ENCODE measurements at places on chromosomes 1 and 21.
A peak's percentile ranks its signal among the peaks of the same experiment; 100 is the strongest.

DNA sequence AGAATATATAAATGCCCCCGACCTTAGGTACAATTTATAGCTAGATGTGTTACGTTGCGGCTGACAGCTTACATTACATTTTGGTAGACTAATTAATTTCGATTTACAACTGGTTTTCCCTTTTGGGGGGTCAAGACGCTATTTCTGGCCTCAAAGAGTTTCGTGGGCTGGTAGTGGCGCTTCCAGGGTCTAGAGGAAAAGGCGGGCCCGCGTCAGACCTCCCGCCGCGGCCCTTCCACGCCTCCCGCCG lies 391 bp downstream of the IFT25 start:
- DNase-seq, result no peak

DNA sequence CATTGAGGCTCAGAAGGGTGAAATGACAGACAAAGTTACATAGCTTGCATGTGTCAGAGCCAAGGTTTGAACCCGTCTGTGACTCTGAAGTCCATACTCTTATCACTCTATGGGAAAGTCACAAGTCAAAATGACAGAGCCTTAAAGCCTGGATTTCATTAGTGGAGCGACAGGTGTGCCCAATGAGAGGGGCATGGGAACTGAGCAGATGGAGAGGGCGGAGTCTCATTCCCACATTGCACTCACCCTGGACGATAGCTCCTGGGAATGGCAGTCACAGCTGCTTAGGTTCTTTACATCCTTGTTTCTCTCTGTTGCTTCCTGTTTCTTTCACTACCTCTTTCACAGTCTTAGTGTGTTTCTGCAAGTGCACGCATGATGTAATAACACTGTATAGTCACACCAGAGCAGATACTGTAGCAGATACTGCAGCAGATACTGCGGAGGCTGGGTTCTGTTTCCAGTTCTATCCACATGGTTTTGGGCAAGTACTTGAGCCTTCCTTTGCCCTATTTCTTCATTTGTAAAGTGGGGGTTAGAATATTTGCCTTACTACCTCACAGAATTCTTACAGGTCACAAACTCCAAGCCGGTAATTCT lies 127.2 kb downstream of the ZSCAN20 start:
- no peak for DNase-seq

DNA sequence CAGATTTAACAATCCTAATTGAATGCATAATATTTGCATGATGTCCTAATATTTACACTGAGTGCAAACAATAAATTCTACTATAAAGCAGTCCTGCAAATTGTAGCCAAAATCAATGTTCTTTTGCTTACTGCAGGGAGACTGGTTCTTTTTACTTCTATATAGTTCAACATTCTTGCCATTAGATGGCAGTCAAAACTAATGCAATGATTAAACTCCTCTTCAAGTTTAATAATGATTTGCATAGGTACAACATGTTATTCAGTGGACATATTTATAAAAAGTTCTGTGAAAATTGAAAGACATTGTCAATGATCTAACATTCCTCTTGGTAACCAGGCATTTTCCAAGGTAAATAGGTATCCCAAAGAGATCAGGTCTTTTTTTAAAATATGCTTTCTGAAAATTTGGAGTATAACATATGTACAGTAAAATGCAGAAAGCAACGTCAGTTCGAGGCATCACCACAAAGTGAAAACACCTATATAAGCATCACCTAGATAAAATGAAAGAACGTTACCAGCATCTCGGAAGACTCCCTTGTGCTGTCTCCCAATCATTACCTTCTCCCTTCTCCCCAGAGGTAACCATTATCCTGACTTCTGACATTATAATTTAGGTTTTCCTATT lies 9.8 kb upstream of the FNBP1L start:
- peak; percentile 54 for DNase-seq

DNA sequence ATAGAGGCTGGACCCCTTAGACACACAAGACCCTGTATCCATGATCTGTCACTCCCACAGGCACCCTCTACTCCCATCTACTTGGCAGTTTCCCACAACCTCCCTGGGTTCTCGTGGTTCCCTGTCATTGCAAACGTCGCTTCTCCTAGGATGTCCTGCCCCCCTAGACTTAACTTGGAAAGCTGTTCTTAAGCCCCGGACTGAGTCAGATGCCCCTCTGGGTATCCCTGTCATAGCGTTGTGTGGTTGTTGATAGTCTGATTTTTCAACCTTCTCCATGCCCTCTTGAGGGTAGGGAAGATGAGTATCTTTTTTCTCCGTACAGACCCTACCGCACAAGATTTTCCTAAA lies 11.8 kb downstream of the RCC1 start:
- no peak for DNase-seq

GRCh38 chr1:28088168-28088961 lies at the start of gene EYA3:
Gene EYA3, minus strand, starts transcription at chr1:28088610. Its CDS starts 30,584 bp downstream, at chr1:28058026.
- DNase-seq, result peak; percentile 98

GRCh38 chr1:116368241-116368640 lies 4.8 kb upstream of the ATP1A1 start:
- DNase-seq, result no peak

- DNase-seq, result no peak
Measured at GRCh38 chr1:180119837-180120236, 34.8 kb upstream of the QSOX1 start.

GRCh38 chr1:64393790-64394189 lies 76.1 kb upstream of the CACHD1 start:
- DNase-seq, result no peak

GRCh38 chr1:171753685-171754352 lies 12.0 kb upstream of the VAMP4 start:
- no peak for DNase-seq

DNA sequence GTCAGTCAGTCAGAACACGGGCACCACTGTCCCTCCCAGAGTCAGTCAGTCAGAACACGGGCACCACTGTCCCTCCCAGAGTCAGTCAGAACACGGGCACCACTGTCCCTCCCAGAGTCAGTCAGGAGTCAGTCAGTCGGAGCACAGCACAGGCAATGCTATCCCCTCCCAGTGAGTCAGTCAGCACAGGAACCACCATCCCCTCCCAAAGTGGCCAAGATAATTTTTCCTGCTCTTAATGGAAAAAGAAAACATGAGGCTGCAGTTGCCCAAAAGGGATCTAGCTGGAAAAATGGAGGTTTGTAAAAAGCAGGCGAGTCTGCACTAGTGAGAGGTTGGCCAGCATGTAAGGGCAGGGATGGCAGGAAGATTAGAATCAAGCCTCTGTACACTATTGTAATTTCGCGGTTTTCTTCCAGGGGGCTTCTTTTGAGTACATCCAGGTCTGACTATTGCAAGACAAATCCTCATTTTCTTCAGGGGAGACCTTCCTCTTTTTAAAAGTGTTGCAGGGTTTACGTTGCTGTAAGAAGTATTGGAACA lies 213.8 kb downstream of the SIPA1L2 start:
- DNase-seq, result no peak

DNA sequence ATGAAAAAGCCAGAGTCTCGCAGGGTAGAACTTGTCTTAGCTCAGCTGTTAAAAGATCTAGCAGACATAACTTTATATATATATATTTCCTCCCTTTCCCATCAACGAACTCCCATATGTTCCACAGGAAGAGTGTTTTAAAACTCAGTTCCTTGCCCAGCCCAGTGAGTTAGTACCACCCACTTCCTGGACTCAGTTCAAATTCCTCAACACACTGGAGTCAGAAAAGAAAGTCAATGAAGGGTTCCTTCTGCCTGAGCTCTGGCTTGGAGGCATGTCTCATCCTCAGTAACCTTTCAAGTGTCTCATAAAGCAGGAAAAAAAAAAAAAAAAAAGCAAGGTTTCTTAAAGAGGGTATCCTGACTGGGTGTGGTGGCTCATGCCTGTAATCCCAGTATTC lies 15.6 kb downstream of the TPM3 start:
- no peak for DNase-seq

DNA sequence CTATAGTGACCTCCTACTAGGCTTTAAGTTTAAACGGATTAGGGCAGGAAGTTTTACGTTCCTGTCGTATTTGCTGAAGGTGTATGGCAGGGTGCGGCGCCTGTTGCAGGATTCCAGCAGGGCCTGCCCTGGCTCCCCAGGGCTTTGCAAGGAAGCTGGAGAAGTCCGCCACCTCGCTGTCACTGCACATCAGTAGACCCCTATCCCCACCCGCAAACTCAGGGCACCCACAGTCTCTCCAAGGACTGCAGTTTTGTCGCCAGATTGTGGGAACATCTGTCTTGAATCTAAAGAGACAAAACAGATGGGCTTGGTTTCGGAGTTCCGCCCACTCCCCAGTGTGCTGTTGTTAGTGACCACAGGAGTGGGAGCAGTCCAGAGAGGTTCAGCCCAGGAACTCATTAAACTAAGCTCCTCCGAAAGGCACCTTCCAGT lies 110.8 kb downstream of the CDC7 start:
- no peak for DNase-seq

- peak; percentile 82 for DNase-seq
Measured at GRCh38 chr1:52033190-52034049, at the start of gene KTI12. Gene KTI12, minus strand, starts transcription at chr1:52033810. Its CDS starts 49 bp downstream, at chr1:52033761.

DNA sequence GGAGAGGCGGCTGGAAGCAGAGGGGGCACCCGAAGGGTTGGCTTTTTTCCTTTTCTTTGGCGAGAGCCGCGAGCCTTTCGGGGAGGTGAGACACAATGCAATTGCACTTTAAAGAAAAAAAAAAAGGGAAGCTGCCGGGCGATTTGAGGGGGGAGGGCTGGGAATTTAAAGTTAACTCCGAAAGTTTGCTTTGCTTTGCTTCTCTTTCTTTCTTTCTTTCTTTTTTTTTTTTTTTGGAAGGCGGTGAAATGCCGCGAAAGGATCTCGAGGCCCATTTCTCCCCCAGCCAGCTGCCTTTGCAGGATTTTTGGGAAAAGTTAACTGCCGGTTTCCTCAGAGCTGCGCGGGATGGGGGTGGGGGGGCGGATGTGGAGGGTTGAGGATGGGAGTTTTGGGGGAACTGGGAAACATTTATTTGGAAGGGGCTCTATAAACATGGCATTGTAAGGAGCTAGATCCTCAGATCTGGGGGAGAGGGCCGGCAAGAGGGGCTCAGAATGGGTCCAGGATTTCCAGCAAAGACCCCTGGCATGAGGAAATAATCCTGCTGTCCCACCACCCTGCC lies 997 bp downstream of the ZNF362 start:
- DNase-seq, result no peak

- DNase-seq, result no peak
Measured at GRCh38 chr1:203601716-203602309, 24.8 kb upstream of the ATP2B4 start.

GRCh38 chr1:57470036-57470435 lies 46.2 kb upstream of the DAB1 start:
- no peak for DNase-seq

DNA sequence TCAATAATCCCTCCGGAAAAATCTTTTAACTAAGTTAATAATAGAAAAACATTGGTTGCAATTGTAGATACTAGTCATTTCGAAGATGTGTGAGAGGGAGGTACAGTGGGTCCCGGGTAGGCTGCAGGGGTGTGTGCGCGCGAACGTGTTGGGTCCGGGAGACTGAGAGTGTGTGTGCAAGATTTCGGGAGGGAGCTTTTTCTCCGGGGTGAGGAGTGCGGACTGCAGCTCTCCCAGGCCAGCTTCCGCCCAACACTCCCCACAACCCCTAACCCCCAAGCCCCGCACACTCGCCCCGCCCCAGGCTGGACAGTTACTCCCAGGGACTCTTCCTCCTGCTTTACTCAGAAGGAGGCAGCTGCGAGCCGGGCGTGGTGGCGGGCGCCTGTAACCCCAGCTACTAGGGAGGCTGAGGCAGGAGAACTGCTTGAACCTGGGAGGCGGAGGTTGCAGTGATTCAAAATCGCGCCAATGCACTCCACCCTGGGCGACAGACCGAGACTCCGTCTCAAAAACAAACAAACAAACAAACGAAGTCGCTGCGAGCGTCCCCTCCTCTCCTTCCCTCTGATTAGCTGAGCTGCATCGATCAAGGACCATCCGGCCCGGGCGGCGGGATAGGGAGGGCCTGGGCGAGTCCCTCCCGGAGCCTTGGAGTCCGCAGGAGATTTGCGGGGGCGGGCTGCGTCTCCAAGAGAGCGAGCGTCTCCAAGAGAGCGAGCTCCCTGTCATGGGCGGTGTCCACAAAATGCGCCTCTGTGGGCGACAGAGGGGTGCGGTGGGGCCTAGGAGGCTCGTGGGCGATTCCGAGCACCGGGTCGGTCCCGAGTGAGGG lies 28.3 kb upstream of the PPM1J start:
- DNase-seq, result no peak

DNA sequence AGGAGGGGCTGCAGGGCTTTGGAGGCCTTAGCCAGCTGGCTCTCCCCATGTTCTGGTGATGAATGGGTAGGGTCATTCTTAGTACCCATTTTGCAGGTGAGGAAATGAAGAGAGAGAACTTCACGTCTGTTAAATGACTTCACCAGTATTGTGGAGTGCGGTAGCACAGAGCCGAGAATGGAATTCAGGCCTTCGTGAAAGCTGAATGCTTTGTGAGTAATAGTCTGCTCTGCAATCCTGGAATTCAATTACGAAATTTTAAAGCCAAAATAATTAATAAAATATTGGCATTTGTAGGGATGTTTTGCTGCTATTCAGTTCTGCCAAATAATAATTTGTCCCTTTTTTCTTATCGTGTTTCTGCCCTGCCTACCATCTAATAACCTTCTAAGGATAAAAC lies 197.7 kb downstream of the GREM2 start:
- no peak for DNase-seq

- no peak for DNase-seq
Measured at GRCh38 chr1:27332536-27333281, 9.1 kb upstream of the SYTL1 start.

DNA sequence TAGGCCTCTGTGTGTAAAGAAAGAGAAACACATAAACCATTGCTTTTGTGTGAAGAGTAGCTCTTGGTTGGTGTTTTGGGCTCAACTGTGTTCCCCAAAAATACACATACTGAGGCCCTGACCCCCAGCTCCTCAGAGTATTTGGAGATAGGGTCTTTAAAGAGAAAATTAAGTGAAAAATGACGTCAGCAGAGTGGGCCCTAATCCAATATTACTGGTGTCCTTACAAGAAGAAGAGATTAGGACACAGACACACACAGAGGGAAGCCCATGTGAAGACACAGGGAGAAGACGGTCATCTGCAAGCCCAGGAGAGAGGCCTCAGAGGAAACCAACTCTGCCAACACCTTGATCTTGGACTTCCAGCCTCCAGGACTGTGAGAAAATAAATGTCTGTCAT lies 76.9 kb upstream of the PGBD5 start:
- no peak for DNase-seq

DNA sequence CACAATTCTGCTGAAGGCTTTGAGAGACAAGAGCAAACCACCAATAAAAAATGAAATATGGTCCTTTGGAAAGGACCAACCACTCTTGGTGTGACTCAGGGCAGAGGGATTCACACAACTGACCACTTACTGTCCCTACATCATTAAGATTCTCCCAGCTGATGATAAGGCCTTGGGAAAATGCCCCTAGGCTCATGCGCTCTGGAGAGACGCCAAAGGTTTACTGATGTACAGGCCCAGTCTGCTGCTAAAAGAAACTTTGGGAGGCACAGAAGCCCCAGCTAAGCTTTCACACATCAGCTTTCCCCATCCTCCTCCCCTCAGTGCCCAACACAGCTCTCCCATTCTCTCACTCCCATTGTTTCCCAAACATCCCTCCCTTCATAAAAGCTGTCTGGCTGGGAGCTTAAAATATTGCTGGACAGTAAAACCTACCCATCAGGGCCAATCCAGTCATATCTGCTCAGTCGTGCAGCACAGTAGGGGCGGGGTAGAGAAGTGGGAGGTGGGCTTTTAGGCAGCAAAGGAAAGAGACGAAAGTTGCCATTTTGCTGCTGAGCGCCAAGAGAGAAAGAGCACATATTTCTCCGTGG lies at the start of gene GJA8:
TSS of gene GJA8 (plus strand) at position 543 of the 593 bp plus-strand sequence. CDS start 5,161 bp downstream, outside the sequence.
- DNase-seq, result no peak
